ENCODE measurements at places on chromosomes 2 and 18.

- DNase-seq, result no peak
Observed at GRCh38 chr18:5052491-5052890, 144.6 kb downstream of the AKAIN1 start.

GRCh38 chr2:211070547-211070946 lies 514.1 kb downstream of the CPS1 start:
- no peak for DNase-seq

DNA sequence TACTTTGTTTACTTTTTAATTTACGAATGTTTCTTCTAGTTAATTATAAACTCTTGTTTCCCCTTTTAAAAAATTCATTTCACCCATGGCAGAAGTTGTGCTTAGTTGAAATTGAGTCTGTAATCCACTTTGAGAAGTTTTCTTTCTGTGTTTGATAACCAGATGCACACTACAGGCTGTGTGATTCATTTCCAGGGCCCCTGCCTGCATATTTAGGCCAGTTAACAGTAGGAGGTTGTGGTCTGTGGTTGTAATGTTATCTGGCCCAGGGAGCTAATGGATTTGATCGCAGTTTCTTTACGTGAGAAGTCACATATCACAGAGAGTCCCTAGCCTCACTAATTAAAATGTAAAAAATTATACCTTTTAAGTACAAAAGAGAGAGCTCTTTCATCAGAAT lies 3.3 kb downstream of the CDH7 start:
- no peak for DNase-seq

DNA sequence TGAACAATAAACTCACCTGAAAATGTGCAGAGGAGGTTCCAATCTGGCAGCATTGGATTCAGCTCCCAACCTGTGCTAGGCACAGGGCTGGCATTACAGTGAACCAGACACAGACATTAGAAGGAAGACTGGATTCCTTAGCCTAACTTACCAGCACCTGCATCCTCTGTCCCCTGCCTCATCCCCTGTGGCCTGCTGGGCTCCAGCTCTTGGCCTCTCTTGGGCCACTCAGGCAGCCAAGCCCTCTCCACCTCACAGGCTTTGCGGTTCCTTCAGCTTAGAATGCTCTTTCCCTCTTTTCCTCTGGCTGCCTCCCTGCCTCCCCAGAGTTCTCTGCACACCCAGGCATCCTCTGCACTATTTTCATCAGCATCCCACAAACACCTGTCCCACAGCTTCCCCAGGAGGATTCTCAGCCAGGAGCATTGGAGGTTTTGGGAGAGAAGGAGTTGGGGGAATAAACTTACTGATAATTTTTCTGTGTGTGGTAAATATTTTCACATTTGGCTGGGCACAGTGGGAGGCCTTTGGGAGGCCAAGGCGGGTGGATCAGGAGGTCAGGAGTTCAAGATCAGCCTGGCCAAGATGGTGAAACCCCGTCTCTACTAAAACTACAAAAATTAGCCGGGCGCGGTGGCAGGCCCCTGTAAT lies 132.0 kb downstream of the INHBB start:
- DNase-seq, result no peak

- DNase-seq, result no peak
Observed at GRCh38 chr2:71609958-71610357, 156.6 kb downstream of the DYSF start.

GRCh38 chr2:178242552-178242883 lies 48.2 kb downstream of the OSBPL6 start:
- DNase-seq, result no peak

GRCh38 chr2:173395567-173396351 lies 41.1 kb downstream of the CDCA7 start:
- no peak for DNase-seq

DNA sequence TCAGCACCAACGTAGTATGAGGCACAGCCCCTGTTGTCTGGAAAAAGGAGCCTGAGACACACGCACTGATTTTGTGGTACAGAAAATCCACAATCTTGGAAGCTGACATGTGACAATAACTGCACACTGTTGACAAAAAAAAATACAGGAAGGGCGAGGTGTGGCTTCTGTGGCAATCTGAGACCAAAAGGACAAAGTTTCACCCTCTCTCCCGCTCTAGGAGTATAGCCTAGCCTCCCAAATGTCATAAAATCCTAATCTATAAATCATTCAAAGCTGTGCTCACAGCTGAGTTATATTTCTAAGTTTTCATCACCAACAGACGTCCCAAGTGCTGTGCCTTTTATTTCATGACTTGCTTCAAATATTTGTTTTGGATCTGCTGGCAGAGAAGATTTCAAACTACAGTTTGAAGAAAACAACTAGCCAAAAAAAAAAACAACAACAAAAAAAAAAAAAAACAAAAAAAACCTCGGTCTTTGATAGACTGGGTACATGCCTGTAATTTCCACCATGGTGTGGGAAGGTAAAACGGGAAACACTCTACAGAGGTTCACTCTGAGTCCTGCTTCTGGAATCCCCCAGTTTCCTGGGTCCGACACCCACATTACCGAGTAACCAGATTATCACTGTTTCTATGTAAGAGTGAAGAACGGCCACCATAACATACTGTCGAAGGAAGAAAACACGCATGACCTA lies 61.0 kb downstream of the C2orf76 start:
- no peak for DNase-seq

Measured in muscle of arm (tissue), 14 donors.